ENCODE measurements at places on chromosomes 16 and 17.

GRCh38 chr17:80529104-80529903, 15.3 kb upstream of the RPTOR start:
- DNase-seq: peak; percentile 37

DNA sequence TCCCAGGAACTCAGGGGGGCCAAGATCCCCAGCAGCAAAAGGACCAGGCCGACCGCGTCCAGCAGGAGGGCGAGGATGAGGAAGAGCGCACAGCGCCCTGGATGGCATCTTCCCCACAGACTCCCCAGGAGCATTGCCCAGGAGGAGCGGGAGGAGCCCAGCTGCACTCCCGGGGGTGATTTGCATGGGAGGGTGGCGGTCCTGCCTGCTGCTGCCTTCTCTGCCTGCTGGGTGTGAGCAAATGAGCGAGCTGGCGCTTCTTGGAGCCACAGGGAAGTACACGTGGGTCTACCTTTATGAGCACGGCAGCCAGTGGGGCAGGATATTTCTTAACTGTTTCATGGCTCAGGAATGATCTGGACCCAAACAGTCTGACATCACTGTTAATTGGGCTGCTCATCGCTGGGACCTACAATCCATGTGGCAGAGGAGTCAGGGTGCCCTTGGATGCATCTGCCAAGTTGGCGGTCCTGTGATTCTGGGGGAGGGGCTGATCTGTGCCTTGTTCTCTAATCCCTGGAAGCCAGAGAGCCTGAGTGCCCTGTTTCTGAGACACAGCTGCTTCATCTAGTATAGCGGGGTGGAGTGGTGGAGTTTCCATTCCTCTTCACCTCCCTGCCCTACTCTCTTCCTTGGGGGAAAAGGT, at the start of gene TMEM238L:
Gene TMEM238L (minus strand): TSS at position 270 of the 646 bp plus-strand sequence. CDS start 136 bp downstream, at position 134.
- DNase-seq: peak; percentile 15

DNA sequence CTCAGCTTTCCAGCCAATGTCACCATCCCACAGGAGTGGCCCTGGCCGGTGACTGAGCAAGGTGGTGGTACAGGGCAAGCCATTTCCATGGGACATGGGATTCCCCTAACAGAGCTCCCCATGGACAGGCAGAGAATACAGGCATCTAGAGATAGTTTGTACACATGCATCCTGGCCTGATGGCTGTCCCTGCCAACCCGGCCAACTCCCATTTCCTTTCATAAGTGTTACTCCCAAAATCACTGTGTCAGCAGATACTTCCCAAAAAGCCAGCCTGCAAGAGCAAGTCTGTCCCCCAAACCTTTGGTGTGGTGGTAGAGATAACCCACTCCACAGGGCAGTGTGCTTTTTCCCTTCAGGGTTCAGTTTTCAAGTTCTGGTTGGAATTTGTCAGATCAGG, 32.4 kb upstream of the SLC47A1 start:
- DNase-seq: no peak

DNA sequence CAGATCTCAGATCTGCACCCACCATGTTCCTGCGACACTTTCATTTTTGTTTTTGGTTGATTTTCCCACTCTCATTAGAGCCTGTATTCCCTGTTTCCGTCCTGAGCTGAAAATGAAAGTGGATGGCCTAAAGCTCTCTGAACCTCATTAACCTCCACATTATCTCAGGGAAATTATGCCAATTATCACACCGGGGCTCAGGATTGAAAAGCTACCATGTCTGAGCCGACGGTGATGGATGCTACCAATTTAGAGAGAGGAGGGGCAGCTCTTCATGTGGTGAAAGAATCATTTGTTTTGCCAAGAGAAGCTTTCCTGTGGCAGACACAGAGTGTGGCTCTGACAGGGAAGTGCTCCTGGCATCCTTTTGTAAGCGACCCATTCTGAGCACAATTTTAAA, 410.4 kb upstream of the CDH11 start:
- peak; percentile 80 for DNase-seq

- no peak for DNase-seq
Observed at GRCh38 chr16:83458612-83459011, 349.2 kb upstream of the HSBP1 start.

DNA sequence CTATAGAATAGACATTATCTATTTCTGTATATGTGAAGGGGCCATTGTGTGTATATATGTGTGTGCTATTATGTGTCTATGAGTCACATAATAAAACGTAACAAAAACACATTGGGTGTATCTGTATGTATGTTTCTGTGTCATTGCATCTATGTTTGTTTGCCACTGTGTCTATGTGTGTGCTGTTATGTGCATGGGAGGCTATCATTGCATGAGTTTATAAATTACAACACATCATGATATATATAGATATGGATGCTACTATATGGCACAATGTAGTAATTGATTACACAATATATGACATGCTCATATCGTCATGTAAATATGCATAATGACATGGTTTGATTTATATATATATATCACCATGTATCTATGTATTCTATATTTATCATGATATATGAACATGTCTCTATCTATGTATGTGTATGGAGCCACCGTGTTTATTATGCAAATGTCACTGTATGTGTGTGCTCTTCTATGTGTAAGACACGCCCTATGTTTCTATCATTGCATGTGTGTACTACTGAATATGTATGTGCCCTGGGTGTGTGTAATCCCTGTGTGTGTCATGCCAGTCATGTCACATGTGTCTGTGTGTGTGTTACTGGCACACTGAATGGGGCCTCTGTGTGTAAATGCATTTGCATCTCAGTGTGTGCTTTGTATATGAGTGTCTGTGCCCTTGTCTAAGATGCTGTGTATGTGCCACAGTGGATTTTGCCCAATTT, 1.4 kb upstream of the TSPOAP1 start:
- DNase-seq: no peak

- no peak for DNase-seq
Observed at GRCh38 chr16:62135446-62135845, 99.2 kb upstream of the CDH8 start.

DNA sequence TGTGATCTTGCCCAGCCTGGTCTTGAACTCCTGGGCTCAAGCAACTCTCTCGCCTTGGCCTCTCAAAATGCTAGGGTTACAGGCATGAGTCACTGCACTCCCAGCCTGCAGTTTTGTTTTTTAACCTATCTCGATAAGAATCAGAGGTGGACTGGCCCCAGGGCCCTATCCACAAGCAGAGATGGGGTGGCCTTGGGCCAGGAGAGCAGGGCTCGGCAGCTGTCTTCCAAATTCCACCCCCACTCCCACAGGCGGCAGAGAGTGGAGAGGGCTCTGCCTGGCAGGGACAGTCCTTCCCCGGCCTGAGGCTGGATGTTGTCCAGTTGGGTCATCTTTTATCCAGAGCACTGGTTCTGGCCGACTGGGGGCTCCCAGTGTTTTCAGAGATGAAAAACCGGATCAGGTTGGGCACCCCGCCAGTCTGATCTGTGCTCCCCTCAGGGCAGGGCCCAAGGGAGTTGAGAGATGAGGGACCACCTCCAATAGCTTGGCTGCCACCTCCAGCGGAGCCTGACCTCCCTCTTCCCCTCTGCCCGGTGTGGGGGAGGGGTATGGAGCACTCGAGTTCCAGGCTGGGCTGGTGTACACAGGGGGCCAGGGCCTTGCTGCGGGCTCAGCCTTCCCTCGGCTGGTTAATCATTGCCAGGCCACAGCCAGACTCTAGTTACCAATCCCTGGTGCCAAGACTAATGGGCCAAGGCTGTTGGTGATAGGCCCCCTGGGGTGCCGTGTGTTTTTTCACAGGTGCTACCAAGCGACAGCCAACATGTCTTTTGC, 30.3 kb upstream of the MYO15B start:
- DNase-seq: peak; percentile 20

DNA sequence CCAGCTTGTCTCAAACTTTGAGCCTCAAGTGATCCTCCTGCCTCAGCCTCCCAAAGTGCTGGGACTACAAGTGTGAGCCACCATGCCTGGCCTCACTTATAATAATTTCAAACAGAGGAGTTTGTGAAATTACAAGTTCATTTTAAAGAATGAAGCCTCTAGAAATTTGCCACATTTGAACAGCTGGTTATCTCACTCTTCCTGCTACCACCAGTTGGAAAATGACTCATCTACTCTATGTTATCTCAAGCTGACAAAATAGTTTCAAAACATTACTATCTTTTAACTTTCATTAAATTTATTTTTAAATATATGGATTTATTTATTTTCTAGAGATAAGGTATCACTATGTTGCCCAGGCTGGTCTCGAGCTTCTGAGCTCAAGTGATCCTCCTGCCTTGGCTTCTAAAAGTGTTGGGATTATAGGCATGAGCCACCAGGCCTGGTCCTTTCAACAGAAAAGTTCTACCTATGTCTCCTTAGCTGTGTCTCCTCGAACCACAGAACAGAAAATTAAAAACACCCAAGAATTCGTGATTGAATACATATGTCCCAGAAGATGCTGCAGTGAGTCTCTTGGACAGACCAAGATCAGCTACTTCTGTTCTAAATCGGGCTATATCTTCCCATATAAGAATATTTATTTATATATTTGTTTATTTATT, 47.6 kb downstream of the MYH13 start:
- DNase-seq: no peak

DNA sequence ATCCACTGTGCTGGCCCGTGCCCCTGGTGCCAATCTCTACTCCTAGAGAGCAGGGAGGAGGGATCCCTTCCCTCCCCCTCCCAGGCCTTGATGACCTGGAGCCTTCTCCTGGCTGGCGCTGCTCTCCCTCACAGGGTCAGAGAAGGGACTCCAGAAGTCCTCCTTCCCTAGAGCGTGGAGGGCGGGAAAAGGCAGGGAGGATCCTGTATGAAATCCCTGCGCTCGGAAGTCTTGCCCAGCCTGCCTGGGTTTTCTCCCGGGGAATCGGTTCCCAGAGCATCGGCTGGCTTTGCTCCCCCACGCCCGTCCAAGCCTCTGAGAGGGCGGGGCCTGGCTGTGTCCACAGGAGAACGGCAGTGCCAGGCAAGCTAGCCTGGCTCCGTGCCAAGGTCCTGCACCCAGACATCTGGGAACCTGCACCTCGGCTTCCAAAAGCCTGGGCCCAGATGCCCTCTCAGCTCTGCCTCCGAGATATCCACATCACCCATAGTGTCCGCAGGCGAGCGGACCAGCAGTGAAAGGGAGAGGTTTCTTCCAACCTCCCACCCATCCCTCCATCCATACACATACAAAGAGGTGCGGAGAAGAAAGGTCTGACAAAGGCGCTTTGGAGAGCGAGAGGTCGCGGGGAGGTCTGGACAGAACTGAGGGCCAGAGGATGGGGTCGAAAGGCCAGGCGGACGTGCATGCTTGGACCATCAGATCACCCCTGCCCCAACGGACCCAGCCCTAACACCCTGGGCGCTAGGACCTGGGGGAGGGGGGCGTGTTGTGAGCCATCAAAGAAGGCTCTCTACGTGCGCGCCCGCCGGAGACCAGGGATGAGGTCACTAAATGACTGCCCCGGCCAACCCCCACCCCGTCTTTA, 1.1 kb downstream of the MPP2 start:
- DNase-seq: peak; percentile 94

GRCh38 chr17:39621523-39622379, 5.0 kb upstream of the PPP1R1B start:
- DNase-seq: peak; percentile 97

DNA sequence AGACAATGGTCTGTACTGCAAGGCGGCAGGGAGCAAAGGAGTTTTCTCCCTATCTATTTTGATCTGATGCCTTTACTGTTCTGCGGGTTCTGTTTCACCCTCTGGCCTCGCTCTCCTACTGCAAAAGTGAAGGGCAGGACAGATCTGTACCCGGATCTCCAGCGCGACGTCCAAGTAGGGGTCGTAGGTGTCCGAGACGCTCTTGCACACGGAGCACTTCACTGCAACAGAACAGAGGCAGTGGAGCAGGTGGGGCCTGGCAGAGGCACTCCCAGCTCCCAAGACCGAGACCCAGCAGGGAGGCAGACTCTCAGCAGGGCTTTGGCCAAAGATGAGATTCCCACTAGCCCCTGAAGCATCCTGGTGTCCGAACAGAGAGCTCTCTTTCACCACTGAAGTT, 19.8 kb downstream of the USP36 start:
- DNase-seq: no peak

DNA sequence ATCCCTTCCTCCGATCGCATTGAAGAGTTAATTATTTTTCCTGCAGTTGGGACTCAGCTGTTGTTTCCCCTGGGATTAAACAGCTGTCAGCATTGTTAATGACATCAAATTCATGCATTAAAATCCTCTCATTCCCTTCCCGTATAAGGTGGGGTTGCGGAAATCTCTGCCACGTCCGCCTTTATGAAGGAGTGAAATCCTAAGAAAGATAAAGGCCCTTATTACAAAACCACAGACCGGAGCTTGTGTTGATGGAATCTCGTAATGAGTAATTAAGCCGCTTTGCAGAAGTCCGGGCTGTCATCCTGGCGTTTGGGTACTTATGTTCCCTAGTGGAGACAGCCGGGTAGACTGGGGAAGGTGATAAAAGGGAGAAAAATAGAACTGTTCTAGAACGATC, 627.6 kb downstream of the MAF start:
- DNase-seq: peak; percentile 68

GRCh38 chr16:1519831-1520230, 13.6 kb upstream of the TMEM204 start:
- no peak for DNase-seq

DNA sequence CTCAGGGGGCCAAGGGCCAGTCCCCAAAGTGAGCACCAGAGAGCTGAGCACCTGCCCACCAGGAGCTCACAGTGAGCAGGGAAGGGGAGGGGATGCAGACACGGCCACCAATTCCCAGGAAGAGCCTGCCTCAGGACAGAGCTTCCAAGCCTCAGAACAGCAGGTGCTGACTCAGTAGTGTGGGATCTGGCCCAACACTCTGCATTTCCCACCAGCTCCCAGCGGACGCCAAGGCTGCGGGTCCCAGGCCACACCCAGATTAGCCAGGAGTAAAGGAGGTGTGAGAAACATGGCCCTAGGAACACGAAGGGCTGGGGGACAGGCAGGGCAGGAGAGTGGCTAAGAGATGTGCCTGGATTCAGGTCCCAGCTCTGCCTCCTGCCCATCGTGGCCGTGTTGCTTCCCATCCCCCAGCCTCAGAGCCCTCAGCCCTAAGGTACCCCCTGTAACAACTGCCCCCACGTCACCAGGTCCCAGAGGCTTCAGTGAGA, 28.4 kb upstream of the EIF1 start:
- DNase-seq: no peak

GRCh38 chr17:61451538-61452300, 503 bp upstream of the TBX4 start:
- peak; percentile 73 for DNase-seq

DNA sequence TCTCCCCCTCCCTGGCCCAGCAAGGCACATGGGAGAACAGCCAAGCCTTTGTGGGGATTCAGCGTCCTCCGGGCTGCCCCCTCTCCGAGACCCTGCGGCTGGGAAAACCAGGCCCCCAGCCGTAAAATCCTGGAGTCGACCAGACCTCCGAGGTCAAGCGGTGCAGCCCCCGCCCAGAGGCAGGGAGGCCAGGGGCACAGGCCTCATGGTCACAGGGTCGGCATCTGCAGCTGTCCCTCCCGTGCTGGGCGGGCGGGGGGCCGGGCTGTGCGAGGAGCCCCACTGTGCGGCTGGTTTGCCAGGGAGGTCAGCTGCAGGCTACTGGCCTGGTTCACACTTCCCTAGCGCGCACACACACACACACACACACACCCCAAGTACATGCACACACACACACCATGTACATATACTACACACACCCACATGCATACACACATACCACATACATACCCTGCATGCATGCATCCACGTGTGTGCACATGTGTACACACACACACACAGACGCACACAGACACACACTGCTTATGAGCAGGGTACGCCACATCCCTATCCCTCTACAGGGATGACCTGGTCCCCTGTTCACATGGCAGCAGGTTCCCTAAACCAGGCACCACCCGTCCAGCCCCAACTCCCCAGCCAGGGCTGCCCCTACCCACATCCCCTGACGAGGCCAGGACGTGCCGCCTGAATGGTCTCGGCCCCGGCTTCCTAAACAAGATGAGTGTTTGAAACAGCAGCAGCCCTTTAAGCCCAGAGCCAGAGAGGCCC, 108.9 kb upstream of the CIBAR2 start:
- peak; percentile 90 for DNase-seq

- DNase-seq: peak; percentile 33
Observed at GRCh38 chr16:50354629-50355456, 13.9 kb downstream of the BRD7 start.

All from eye (tissue), 1 donor.